Caco-2 (cell line): ENCODE measurements at places on chromosomes 7 and 10.

- no peak for DNase-seq
Observed at GRCh38 chr10:122551450-122551849, 9.1 kb upstream of the DMBT1 start.

DNA sequence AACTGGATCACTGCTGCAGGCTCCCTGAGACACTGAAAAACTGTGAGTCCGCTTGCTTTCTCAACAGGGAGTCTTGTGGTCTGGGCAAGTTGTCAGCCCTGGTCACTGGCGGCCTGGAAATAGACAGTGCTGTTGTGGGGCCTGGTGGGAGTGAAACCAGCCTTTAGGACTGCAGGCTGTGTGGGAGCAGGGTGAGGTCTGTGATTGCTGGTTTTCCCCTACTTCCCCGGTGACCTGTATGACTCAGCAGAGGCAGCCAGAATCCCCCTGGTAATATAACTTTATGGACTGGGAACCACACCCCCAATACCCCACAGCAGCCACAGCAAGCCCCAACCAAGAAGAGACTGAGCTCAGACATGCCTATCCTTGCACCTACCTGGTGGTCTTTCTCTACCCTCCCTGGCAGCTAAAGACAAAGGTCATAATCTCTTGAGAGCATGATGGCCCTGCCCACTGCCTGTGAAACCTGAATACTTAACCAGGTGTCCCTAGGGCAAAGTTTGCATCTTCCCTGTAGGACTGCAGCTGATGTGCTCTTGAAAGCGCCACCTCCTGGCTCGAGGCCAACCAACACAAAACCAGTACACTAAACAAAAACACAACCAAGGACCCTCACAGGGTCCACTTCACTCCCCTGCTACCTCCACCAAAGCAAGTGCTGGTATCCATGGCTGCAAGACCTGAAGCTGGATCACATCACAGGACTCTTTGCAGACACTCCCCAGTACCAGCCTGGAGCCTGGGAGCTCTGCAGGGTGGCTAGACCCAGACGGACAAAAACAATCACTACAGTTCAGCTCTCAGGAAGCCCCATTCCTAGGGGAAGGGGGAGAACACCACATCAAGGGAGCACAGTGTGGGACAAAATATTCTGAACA is 7.2 kb upstream of the ADAM22 start:
- DNase-seq, result peak; percentile 47

- no peak for DNase-seq
Observed at GRCh38 chr10:34687434-34688210, 127.5 kb downstream of the PARD3 start.

- DNase-seq, result peak; percentile 73
Observed at GRCh38 chr7:41696323-41696916, 6.5 kb downstream of the INHBA start.

DNA sequence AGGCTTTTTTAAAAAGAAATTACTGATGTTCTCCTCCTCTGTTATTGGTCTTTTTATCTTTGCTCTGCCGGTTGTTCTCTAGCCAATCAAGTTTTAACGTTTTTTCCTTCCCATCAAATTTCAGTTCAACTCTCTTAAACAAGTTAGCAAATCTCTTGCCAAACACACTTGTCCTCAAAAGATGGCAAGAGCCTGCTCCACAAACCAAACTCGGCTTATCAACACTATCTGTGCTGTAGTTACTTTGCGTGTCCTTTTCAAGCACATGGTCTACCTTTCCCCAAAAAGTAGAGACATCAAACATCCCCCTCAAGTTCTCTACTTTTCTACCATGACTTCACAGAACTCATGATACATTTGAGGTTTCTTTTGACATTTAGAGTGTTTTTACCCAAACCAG is 71.3 kb downstream of the OSBPL3 start:
- no peak for DNase-seq
